Activated naive CD4-positive, alpha-beta T cell treated with anti-CD3 and anti-CD28 coated beads, Interleukin-2, amount 50 U/mL, for 16 hours (primary cell): ENCODE measurements at places on chromosomes 13 and 19.

DNA sequence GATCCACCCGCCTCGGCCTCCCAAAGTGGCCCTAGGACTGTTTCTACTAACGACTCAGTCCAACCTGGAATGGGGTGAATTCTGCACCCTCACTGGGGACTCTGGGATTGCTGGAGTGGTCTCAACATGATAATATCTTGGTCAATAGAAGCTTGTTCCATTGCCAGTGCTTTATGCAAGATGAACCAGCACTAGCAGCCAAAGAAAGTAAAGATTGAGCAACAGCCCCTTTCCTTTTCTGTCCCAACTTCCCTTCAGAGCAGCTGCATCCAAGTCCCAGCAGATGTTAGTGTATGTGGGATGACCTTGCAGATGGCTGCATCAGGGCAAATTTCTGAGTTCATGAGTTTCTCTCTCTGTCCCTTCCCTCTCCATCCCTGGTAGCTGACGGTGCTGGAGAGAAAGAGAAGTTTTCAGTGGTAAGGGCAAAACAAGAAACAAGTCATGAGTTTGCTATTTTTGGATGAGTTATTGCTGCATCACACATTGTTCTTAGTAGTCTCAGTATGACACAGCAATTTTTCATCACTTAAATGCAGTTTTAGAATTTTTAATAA, 183.6 kb upstream of the EDNRB start:
- DNase-seq, result no peak

GRCh38 chr13:78105656-78106055, 187.0 kb upstream of the EDNRB start:
- no peak for DNase-seq

DNA sequence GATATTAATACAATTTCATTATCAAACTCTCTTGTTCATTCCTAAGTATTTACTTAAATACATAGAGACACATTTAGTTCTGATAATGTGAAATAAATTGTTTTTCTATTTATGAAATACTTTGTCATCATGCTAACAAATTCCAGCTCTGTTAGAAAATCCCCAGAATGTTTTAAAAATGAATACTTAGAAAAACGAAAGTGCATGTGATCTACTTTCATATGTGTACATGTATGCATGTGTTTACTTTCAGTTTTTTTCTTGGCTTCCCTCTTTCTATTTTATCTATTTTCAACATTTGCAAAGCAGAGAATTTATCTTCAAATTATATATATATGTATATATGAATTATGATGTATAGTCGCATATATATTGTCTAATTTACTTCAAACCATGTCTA, 1110.0 kb upstream of the PCDH20 start:
- no peak for DNase-seq

GRCh38 chr19:54422136-54422535, 6.9 kb downstream of the TTYH1 start:
- no peak for DNase-seq

DNA sequence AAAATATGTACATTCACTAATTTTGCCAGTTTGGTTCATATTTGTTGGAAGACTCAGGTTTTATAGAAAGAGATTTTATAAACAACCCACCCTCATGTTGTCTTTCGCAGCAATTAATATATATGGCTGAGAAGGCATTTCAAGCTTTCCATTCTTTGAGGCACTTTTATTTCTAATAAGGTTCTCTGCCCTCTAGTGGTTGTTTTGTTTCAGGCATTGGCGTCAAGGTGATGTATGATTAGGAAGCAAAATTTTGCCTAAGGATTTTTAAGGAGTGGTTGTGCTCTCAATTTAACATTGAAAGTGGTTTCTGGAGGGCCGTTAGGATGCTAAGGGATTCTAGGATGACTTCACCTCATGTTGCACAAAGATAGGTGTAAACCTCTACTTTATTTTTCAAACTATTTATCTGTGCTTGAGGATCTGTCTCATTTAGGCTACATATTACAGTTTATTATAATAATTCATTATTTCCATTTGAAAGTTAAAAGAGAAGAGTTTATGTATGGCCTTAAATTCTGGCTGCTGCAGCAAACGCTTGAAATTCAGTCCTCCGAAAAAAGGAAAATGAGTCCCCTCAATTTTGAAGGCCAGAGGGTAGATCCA, 35.9 kb downstream of the OXGR1 start:
- DNase-seq, result no peak

GRCh38 chr19:9735986-9736385, 32.6 kb downstream of the ZNF846 start:
- no peak for DNase-seq
